ENCODE measurements at places on chromosomes 1 and 21.

GRCh38 chr1:79969886-79970285 lies 963.4 kb upstream of the ADGRL4 start:
- DNase-seq = no peak

- no peak for DNase-seq
Observed at GRCh38 chr1:222618001-222618879, at the start of gene MIA3. Gene MIA3 (plus strand): TSS chr1:222618097. CDS start chr1:222618111, 14 bp downstream.

GRCh38 chr1:165403835-165404482 lies 41.0 kb downstream of the RXRG start:
- DNase-seq = no peak

DNA sequence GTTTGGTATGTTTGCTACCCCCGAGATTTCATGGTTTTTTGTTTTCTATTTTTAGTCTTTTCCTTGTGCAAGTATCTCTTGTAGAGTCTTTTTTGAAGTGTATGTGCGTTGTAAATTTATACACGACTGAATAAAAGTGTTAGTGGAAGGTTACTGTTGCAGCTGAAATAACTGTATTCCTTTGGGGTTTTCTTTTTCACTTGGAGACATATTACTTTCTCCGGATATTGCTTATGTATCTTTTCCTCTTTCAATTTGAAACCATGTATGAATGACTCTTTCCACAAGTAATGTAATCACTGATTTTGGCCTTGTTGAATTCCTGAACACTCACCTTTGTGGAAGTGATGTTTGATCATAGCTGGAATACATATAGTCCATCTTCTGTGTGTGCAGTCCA lies 956 bp downstream of the URB2 start:
- DNase-seq = no peak

GRCh38 chr1:43300378-43301094 lies at the start of gene TIE1:
Gene TIE1 (plus strand): TSS chr1:43300982. CDS start chr1:43301072, 90 bp downstream.
- no peak for DNase-seq

GRCh38 chr1:212792396-212792908 lies 758 bp downstream of the TATDN3 start:
- no peak for DNase-seq

- DNase-seq = no peak
Observed at GRCh38 chr1:41827991-41828570, 90.6 kb downstream of the HIVEP3 start.

DNA sequence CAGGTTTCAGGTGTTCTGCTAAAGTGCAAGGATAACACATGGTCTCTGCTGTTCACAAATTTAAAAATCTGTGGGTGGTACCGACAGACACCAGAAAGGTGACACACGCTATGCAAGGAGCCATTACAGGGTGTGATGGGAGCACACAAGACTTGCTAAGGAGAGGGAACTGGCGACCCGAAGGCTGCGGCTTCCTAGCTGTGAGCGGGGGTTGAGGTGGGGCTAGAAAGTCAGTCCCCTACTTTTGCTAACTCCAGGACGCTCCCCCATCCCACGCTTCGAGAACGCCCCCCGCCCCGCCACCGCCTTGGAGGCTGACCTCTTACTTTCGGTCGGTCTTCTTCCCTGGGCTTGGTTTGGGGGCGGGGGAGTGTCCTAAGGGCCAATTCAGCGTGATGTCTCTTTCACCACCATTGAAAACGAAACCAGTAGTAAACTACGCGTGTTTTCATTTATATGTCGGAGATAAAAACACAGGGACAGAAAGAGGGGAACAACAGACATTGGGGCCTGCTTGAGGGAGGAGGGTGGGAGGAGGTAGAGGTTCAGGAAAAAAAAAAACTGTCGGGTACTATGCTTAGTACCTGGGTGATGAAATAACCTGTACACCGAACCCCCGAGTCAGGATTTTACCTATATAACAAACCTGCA lies 1.1 kb downstream of the CKS1B start:
- no peak for DNase-seq

GRCh38 chr21:25342816-25343215 lies 264.5 kb downstream of the MRPL39 start:
- DNase-seq = no peak

DNA sequence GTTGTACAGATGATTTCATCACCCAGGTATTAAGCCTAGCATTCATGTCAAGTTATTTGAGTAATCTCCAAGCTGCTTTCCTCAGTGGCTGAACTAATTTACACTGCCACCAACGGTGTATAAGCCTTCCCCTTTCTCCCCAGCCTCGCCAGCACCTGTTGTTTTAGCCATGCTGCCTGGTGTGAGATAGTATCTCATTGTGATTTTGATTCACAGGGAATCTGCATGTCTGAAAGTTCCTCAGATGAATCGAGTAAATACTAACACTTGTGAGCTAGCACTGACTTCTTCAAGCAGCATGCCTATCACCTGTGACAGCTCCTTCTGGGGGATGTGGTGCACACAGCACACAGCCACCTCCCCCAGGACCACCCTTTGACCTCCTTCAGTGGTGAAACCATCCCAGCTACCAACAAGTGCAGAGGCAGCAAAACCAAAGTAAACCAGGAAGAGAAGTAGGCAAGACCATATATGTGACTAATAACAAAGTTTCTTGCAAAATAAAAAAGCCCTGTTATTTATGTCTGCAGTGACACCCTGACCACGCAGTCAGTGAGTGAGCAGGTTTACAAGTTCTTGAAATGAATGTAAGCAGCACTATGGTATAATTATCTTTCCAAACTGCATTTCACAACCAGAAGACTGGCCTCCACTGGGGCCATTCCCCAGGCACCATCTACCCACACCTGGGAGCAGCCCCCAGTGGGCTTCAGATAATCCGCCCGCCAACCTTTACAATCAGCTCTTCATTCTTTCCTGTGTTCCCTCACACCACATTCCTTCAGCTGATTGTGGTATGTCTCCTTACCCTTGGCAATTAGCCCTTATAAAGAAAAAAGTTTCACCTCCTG lies 173.8 kb downstream of the ETS2 start:
- no peak for DNase-seq

DNA sequence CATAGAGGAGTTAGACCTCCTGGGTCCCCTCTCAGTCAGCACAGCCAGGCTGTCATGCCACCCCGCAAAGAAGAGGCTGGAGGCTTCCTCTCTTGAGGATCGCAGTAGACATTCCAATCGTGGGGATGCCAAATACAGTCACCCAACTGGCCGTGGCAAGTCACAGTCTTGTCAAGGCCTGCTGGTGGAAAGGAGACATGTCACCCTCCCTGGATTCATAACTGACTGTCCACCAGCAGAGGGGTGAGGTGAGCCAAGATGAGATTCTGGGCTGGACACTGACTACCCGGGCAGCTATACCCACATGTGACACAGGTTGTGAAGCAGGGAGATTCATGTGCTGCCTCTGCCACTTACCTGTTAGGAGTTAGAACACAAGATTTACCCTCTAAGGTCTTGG lies 123.5 kb upstream of the NGF start:
- no peak for DNase-seq

DNA sequence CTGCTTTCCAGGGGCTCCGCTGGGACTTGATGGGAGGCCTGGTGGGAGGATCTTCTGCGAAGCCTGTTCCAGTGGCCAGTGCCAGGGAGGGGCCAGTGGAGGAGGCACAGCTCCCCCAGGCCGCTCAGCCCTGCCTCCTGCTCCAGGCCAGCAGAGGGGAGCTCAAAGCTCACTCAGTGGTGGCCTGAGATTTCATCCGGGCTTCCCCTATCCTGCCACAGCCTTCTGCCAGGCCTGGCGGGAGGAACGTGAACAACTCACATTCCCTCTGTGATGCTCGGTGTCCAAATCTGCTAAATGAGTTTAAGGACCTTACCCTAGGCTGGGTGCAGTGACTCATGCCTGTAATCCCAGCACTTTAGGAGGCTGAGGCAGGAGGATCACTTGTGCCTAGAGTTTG lies 3.3 kb downstream of the CLCNKB start:
- DNase-seq = no peak
